Activated naive CD8-positive, alpha-beta T cell treated with anti-CD3 and anti-CD28 coated beads for 36 hours (primary cell): ENCODE measurements at places on chromosomes 6 and 20.

GRCh38 chr6:100258752-100259151, 206.0 kb downstream of the SIM1 start:
- no peak for DNase-seq

DNA sequence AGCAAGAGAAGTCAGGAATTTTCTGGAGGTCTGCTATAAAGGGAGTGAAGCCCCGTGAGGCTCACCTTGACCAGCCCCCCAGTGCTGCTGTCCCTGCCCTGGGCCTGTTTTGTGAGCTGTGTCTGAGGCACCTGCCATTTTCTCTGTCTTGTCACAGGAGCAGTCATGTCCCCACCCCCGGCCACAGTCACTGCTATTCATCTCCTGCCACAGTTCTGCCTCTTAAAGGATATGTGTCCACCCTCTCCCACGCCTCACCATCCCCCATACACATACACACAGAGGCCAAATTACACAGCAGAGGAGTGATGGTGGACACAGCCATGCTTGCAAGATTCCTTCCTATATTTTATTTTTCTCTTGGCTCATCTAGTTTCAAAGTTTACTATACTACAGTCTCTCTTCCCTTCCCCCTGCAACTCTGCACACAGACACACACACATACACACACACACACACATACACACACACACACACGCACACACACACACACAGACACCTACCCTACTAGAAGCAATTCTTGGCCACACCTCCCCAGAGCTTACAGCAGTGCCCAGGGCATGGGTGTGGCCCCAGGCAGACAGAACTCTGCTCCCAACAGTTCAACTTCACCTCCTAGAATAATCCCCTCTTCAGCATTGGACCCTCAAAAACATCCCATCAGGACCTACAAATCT, 68.7 kb upstream of the TAB2 start:
- DNase-seq = no peak

DNA sequence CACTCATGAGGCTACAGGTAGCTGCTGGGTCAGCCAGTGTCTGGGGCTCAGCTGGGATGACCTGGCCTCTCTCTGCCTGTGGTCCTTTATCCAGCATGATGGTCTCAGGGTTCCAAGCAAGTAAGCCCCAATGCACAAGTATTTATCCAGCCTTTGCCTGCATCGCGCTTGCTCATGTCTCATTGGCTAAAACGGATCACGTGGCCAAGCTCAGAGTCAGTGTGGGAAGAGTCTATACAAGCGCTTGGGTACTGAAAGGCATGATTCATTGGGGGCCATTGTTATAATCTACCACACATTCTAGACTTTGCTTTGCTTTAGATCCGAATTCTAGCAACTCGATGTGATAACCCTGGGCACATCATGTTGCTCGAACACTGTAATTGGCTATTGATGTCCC, 48.3 kb downstream of the PPP1R16B start:
- no peak for DNase-seq

GRCh38 chr6:131976545-131977061, 25.4 kb upstream of the CCN2 start:
- no peak for DNase-seq

DNA sequence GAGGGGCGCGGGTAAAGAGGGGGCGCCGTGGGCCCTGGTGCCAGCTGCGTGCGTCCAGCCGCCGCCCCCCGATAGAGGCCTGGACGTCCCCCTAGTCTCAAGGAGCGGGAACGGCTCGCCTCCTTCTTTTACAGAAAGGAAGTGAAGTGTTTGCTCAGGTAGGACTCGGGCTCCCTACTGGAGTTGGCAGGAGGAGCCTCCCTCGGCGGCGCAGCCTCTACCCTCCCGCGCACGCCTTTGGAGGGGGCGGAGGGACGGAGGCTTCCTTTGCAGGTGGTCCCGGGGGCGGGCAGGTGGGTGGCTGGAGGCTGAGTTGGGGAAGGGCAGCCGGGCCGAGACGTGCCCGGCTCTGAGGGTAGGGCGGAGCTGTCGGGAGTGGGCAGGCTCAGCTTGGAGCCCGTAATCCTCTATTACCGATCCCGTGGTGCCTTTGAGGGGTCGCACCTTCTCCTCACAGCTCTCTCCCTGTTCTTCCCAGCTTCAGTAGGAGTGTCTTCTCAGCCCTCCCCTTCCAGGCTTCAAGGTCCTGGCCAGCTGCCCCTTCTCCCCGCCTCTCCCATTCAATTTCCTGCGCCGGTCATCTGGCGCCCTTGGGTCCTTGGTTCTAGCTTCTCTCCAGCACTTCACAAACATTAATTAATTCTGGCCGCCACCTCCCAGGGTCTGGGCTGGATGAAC, 728 bp downstream of the ITPR3 start:
- DNase-seq = peak; percentile 53

- no peak for DNase-seq
Observed at GRCh38 chr6:43013097-43013842, 476 bp downstream of the MEA1 start.

DNA sequence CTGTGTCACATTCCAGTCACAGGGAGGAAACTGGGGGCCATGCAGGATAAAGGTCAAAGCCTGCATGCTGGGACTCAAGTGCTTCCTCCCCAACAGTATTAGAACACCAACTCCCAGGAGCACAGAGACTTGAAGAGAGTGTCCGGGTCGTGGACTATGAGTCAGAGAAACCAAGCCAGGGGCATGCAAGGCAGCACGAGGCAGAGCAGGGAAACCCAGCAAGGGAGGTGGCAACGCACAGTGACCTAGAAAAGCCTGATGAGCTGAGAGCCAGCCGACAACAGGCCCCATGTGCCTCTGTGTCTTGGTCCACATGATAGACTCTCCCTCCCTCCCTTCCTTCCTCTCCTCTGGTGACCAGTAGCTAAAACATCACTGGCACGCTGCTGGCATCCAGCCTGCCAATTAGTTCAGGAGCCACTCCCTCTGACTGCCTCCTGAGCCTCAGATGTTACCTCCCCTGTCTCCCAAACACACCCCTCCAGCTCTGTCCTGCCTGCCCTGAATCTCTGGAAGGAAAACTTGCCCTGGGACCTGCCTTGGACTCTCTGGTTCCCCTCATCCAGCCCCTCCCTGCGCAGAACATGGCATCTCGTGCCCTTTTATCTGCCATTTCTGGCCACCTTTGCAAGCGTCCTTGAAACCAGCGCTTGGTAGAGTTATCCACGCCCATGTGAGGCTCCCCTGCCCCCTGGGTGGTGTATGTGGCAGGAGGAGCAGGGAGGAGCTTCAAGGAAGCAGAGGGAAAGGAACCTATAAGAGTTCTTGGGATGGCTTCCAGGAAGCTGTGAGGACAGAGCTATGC, 16.2 kb upstream of the RNF39 start:
- no peak for DNase-seq

GRCh38 chr6:125188037-125188436, 34.5 kb downstream of the TPD52L1 start:
- no peak for DNase-seq

DNA sequence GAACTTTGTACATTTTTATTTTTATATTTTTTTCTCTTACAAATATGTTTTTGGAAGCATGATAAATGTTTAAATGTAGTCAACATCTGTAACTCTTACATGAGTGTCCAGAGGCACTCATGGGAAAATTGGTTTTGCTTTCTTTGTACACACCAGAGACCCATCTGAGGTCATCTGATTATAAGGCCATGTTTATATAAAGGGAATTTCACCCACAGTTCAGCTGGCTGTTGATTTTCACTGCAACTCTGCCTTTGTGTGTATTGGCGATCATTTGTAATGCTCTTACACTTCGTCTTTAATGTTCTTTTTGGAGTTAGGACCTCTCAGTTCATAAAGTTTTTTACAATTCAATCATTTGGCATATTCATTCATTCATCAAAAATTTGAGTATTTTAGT, 28.1 kb downstream of the RIOK1 start:
- no peak for DNase-seq

GRCh38 chr6:85867595-85867994, 224.9 kb upstream of the SYNCRIP start:
- no peak for DNase-seq

- DNase-seq = no peak
Observed at GRCh38 chr20:63268671-63269439, 3.8 kb upstream of the ARFGAP1 start.

GRCh38 chr6:29035951-29036350, 9.0 kb downstream of the OR2W1 start:
- DNase-seq = no peak

DNA sequence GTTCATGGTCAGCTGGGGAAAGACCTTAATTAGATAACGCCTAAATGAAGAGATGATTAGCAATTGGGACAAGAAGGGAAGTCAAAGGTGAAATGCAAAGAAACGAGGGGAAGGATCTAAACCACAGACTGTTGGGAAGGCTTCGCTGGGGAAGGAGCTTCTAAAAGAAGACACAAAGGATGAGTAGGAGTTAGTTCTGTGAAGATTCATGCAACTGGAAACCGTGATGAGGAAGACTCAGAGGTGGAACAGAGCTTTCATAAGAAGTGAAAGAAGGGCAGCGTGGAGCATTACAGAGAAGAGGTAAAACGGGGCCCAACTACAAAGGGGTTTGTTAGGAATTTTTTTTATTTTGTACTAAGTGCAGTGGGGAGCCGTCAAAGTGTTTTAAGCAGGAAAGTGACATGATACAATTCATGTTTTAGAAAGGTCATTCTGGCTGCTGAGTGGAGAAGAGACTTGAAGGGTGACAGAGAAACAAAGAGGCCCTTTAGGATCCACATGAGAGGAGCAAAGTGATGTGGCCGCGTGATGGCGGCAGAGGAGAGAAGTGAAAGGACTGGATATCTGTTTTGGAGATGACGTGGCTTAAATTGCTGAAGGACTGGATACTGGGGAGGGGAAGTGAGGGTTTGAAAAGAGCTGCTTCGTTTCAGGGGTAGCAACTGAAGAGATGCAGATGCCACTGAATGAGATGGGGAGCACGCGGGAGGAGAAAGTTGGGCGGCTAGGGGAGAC, 33.6 kb downstream of the TTI1 start:
- no peak for DNase-seq

DNA sequence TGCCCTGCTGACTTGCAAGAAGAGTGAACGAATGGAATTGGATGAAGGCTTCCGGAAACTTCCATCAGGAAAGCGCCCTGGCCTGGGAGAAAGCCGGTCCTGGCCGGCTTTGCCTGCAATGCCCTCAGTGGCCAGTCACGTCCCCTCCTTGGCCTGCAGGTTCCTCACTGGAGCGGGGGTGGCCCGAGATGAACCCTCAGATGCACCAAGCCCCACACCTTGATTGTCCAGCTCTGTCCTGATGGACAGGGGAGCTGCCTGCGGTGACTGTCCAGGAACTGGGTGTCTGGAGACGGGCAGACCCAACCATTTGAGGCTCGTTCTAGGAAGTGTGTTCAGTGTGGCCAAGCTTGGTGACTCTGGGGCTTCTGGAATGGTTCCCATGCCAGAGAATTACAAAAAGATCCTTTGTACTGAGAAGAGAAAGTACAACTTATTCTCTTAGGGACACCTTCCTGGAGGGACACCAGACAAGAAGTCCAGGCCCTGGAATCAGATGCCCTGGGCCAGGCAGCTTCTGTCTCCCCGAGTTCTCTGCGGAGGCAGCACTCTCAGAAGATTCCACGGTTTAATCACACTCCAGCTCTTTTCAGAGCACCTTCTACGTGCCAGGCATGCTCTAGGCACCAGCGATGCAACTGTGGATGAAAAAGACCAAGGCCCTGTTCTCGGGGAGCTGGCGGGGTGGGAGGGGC, 17.1 kb upstream of the SULF2 start:
- DNase-seq = no peak

GRCh38 chr6:44002593-44003344, 124.5 kb downstream of the MRPL14 start:
- peak; percentile 81 for DNase-seq

DNA sequence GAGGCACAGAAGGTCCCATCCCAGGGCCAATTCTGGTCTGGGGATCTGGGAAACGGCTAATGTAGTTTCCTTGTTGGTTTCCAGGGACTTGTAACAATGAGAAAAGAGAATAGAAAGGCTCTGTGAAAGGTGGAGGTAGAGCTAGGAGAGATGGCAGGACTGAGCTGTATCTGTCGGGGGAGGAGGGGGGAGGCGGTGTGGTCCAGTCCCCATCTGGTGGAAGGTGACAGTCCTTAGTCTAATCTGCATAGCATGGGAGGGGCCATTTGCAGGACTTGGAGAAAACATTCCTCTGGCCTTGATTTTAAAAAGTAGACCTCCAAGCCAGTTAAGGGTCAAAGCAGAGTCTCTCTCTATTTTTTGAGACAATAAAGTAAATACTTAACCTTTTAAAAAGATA, 137.1 kb downstream of the DNAH8 start:
- no peak for DNase-seq

GRCh38 chr6:150767571-150768018, 97.9 kb upstream of the MTHFD1L start:
- no peak for DNase-seq

GRCh38 chr6:113649276-113649675, 207.9 kb upstream of the MARCKS start:
- no peak for DNase-seq

- DNase-seq = no peak
Observed at GRCh38 chr6:125944434-125944816, 12.1 kb upstream of the HINT3 start.

DNA sequence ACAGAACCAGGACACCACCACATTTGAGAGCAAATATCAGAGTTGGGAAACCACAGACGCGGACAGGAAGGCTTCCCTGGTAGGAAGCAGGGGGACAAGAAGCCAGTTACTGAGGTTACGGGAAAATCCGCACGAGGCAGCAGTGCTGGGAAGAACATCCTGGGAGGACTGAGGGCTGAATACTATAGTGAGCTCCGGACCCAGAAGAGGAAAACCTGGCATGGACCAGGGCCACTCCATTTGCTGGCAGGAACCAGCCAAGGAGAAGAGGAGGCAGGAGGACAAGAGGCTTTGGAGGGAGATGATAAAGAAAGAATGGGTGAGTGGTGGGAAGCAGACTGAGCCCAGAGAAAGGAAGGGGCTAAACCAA, 6.1 kb upstream of the DSN1 start:
- no peak for DNase-seq

- DNase-seq = peak; percentile 61
Observed at GRCh38 chr20:25148181-25148981, 47.1 kb upstream of the ENTPD6 start.

- no peak for DNase-seq
Observed at GRCh38 chr6:125117818-125118217, 35.8 kb upstream of the TPD52L1 start.

DNA sequence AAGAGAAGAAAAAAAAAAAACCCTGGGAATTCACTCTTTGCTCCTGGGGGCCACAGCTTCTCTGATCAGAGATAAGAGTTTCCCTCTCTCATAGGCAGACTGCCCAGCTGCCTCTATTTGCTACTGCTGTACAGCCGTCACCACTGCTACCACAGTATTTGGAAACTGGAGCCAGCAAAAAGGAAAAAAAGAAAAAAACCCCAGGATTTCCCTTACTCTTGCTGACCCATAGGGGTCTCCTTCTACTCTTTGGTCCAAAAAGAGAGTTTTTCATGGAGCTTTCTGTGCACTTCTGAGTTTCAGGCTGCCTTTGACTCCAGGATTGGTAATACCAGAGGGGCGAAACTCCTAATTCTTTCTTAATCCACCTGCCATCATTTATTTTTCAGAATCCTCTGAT, 89.7 kb downstream of the MDGA1 start:
- no peak for DNase-seq

DNA sequence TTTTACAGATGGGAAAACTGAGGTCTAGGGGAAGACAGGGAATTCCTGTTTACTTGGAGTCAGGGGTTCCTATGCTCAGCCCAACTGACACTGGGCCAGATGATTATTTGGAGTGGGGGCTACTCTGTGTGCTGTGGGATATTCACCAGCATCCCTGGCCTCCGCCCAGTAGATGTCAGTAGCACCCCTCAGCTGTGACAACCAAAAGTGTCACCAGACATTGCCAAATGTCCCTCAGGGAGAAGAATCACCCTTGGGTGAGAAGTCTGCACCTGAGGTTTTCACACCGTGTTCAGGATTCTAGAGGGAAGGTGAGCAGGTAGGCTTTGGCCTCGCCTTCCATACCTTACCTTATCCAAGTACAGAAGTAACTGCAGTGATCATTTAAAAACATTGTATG, 27.6 kb downstream of the CDH26 start:
- peak; percentile 5 for DNase-seq
